ENCODE measurements at places on chromosomes 5 and 9.

DNA sequence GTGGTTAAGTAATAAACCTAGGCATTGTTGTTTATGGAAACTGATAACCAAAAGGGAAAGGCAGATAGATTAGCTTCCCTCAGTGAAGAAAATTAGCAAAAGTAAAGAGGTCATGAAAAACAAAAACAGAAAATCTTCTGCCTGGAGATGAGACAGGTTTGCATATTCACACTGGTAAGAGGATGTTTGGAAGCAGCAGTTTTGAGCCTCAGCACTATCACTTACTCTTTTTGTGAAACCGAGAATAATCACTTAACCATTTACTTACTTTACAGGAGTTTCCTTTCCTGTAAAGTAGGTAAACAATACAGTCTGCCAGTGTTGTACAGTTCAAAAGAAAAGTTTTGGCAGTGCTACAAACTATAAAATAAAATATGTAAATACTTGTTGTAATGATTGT lies 35.5 kb upstream of the EMB start:
- no peak for DNase-seq

DNA sequence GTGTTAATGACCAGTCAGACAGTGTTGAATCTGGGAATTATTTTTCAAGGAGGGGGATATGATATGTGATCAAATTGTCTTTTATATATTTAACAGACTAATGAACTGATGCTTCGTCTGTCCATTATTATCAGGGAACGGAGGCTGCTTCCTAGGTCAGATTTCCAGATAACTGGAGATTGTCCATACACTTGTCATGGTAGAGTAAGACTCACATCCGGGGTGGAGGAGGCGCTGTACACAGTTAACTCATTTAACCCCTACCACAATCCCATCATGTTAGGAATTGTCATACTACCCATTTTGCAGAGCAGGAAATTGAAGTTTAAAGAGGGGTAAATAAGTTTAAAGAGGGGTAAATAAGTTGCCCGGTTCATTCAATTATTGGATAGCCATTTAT lies 55.9 kb downstream of the ARHGAP26 start:
- no peak for DNase-seq

GRCh38 chr9:95090023-95090791 lies 227.3 kb downstream of the FANCC start:
- DNase-seq = no peak

- no peak for DNase-seq
Measured at GRCh38 chr9:13410566-13411031, 131.1 kb upstream of the MPDZ start.

GRCh38 chr9:93427655-93428379 lies 23.7 kb upstream of the FAM120A start:
- no peak for DNase-seq

GRCh38 chr5:153964191-153964879 lies 74.4 kb downstream of the FAM114A2 start:
- DNase-seq = no peak

DNA sequence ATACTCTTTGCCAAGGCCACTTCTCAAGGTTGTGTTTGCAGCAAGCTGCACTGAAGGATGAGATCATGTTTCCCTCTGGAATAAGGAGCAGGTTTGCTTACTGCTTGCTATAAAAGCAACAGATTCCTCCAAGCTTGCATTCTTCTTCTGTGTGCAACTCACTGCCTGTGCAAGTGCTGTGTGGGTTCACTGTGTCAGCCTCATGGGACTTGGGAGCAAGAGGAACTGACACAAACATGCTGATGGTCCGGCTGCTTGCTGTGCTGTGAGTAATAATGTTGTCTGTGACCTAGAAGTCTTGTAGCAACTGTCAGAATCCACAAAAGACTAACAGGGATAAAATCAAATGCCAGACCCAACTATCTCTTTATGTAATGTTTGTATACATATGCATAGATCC lies 33.6 kb upstream of the SHC3 start:
- DNase-seq = no peak

DNA sequence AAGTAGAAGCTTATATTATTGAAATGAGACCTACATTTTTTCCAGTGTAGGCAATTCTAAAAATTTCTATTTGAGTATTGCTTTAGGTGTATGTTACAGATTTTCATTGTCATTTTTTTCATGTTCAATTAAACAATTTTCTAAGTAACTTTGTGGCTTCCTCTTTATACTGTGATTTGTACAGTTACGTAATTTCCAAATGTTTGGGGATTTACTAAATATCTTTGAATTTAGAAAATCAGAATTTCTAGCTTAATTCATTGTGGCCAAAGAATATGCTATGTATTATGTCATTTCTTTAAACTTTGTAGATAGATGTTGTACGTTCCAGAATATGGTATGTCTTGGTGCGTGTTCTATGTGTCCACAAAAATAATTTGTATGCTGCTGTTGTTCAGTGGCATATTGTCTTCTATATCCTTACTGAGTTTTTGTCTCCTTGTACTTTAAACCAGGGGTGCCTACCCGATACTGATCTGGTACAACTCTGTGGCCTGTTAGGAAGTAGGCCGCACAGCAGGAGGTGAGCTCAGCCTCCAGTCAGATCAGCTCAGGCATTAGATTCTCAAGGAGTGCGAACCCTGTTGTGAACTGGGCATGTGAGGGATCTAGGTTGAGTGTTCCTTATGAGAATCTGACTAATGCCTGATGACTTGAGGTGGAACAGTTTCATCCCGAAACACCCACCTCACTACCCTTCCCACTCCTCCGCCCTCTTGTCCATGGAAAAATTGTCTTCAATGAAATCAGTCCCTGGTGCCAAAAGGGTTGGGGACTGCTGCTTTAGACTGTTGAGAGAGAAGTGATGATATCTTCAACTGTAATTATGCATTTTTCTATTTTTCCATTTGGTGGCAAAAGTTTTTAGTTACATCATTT lies 63.5 kb downstream of the UBE2R2 start:
- no peak for DNase-seq

- peak; percentile 54 for DNase-seq
Measured at GRCh38 chr9:101791938-101792337, 53.5 kb upstream of the GRIN3A start.

GRCh38 chr9:135567311-135567710 lies 5.8 kb downstream of the PAEP start:
- no peak for DNase-seq

GRCh38 chr5:81268521-81269196 lies 32.7 kb upstream of the ZCCHC9 start:
- DNase-seq = peak; percentile 91

DNA sequence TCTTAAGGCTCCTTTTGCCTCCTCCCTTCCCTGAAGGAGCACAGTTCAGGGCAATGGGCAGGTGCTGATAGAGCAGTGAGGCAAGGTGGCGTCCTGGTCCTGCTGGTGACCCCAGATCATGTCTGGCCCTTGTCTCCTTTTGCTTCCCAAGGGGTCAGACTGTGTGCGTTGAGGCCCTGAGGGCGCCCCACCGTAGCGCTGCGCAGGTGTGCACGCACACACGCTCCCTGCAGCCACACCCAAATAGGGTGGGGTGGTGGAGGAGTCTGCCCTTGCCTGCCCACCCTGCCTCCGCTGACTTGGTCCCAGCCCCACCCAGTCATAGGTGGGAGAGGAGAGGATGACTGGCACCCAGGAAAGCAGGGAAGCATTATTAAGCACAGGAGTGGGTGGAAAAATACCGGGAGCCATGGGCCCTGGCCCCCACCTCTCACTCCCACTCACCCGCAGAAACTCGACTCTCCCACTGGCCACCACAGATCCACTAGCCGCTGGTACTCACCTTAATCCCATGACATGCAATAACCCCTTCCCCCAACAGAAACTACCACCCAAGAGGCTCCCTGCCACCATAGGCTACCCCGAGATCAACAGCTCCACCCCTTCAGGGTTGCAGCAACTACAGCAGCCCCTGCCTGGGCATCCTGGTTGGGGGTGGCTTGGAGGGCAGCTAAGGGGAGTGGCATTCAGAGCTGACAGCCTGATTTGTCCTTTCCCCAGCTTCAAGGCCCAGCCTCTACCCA lies 16.7 kb downstream of the PDLIM4 start:
- DNase-seq = no peak

- DNase-seq = no peak
Measured at GRCh38 chr5:59430066-59430685, 463.4 kb downstream of the PDE4D start.

DNA sequence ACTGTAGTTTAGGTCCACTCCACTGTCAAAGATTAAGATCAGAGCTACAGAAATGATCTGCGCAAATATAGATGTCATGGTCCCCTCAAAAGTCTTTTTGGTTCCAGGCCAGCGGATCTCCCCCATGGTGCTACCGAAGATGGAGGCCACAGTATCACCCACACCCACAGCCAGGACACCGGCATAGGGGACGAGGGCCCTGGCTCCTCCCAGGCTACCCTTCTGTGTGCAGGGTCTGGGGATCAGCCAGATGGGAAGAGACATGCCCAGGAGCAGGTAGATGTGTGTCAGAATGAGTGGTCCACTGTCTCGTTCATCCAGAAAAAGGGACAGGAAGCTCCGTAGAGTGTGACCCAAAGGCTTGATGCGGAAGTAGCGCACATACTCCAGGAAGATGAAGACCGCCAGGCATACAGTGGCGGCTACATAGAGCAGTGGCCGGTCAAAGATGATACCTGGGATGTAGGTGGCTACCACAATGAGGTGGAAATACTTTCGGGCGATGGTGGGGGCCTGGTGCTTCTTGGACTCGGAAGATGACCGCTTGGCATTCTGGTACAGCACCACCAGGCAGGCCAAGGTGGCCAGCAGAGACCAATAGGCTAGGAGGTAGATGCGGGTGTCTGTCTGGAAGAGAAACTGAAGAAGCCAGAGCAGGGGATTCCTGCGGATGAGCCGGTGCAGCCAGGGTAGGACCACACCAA lies 1.5 kb downstream of the DOLK start:
- no peak for DNase-seq

- DNase-seq = no peak
Measured at GRCh38 chr9:133130685-133131244, 9.7 kb upstream of the RALGDS start.

DNA sequence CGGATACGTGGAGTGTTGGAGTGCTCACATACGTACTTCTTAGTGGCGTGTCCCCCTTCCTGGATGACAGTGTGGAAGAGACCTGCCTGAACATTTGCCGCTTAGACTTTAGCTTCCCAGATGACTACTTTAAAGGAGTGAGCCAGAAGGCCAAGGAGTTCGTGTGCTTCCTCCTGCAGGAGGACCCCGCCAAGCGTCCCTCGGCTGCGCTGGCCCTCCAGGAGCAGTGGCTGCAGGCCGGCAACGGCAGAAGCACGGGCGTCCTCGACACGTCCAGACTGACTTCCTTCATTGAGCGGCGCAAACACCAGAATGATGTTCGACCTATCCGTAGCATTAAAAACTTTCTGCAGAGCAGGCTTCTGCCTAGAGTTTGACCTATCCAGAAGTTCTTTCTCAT lies 73.5 kb upstream of the OTULINL start:
- DNase-seq = no peak

DNA sequence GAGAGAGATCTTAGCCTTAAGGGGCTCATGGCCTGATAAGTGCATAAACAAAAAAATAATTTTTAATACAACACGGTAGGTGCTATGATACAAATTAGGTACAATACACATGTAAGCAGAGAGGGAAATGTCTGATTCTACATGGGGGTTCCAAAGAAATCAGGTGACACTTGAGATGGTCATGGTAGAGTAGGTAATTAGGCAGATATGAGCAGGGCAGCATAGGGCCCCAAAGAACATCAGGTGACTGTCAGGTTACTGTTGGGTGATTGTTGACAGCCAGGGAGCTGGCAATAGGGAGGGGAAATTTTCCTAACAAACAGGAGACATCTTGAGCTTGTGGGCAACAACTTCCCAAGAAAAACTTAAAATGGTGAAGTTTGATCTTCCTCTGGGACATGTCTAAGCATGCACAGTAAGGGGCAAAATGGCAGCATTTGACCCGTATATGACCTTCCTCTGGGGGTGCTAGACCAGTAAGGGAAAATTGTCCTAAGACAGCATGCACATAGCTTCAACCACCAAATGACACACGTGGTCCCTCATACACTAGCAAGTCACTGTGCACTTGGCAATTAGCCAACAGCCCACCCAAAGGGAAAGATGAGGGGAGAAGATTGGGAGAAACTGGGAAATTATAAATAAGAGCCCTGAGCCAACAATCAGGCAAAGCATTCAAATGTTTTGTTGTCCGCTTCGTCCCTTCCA lies 37.3 kb upstream of the TENT4A start:
- peak; percentile 5 for DNase-seq

DNA sequence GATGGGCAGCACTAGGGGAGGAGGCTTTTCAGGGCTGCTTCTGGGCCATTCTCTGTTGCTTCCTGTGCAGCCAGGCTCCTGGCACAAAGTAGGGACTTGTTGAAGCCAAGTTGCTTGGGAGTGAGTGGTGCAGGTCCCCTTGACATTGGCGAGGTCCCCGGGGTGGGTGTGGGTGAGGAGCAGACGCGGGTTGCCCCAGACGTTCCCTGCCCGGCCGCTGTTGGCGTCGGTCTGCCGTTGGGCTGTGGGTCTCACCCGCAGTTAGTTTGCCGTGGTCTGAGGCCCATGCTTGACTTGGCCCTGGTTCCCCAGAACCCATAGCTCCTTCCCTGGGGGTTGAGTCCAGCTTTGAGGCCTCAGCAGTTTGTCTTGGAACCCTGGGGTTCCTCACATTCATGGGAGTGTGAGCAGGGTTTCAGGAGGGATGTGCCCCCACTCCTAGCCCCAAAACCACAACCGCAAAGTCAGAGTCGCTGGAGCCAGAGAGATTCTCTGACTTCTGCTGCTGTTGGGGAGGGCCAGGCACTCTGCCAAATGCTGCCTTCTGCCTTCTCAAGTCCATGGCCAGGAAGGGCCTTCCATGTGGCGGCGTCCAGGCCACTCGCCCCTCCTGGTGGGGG lies 77.5 kb downstream of the RXRA start:
- no peak for DNase-seq

- DNase-seq = peak; percentile 51
Measured at GRCh38 chr5:106843812-106844416, 826.8 kb downstream of the EFNA5 start.

- no peak for DNase-seq
Measured at GRCh38 chr9:9892217-9892616, 720.6 kb downstream of the PTPRD start.

DNA sequence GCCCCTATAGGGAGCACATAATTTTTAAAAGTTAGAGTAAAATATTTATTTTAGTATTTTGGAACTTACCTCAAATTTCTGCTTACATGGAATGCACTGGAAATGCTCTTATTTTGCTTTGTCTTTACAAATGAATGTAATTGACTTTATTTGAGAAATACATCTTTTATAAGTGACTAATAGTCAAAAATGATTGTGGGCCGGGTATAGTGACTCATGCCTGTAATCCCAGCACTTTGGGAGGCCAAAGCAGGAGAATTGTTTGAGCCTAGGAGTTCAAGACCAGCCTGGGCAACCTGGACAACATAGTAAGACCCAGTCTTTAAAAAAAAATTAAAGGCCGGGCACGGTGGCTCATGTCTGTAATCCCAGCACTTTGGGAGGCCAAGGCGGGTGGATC lies 5.8 kb downstream of the HMGCR start:
- peak; percentile 46 for DNase-seq

GRCh38 chr9:135933114-135933513 lies 25.8 kb upstream of the CAMSAP1 start:
- no peak for DNase-seq
